ENCODE measurements at places on chromosomes 16 and 17. TPM values are rescaled to one million over a fixed set of nuclear protein-coding genes. Genes with fewer than 3 reads are reported as not detected.

- H3K4me1 ChIP-seq: no peaks in the 10 kb centered on the region
- H3K36me3 ChIP-seq: no peaks in the 10 kb centered on the region
- H3K27ac ChIP-seq: no peak overlapping the region
- no peak overlapping the region for H3K4me3 ChIP-seq
- H3K27me3 ChIP-seq: no peaks in the 10 kb centered on the region
- no peak for DNase-seq
These were observed 29.3 kb downstream of the GINS3 start for GRCh38 chr16:58421529-58421928.

GRCh38 chr16:46918905-46919792 is 35.0 kb downstream of the GPT2 start:
- H3K27ac ChIP-seq: no peak overlapping the region
- peaks cover 9% of the 10 kb centered on the region for H3K36me3 ChIP-seq
- no peak overlapping the region for H3K4me3 ChIP-seq
- no peaks in the 10 kb centered on the region for H3K4me1 ChIP-seq
- no peaks in the 10 kb centered on the region for H3K27me3 ChIP-seq

GRCh38 chr17:58323366-58324055 is 5.1 kb downstream of the TSPOAP1 start:
- no peaks in the 10 kb centered on the region for H3K27me3 ChIP-seq
- peaks cover 2% of the 10 kb centered on the region for H3K4me1 ChIP-seq
- H3K27ac ChIP-seq: peak overlapping the region; percentile 42
- no peak for DNase-seq
- peak overlapping the region; percentile 90 for H3K4me3 ChIP-seq
- no peaks in the 10 kb centered on the region for H3K36me3 ChIP-seq

DNA sequence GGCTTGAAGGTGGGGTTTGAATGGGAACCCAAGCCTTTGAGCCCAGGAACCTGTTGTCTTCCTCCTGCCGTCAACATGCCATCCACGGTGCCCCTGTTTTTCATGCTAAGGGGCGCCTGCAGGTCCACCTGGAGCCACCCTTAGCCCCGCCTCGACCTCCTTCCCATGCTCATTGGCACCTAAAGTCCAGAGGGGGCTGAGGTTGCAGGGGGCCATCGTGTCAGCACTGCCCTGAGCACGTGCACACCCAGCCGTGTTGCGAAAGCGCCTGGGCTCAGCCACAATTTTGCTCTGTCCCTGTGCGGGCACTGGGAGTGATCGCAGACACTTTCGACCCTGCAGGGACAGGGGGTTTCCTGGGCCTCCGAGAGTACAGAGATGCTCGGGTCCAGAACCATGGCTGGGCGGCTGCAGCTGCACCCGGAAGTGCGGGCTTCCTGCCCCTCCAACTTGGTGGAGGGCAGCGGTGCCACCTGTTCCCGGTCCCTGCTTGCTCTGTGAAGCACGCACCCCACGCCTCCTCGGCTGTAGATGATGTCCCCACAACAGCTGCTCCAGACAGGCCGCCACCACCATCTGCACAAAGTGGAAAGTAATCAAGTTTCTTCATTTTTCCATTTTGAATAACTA is 454.7 kb downstream of the CDH8 start:
- no peaks in the 10 kb centered on the region for H3K27me3 ChIP-seq
- H3K36me3 ChIP-seq: no peaks in the 10 kb centered on the region
- no peaks in the 10 kb centered on the region for H3K4me1 ChIP-seq
- H3K4me3 ChIP-seq: no peak overlapping the region

GRCh38 chr16:4306470-4307214 is 9.2 kb upstream of the GLIS2 start:
- H3K4me1 ChIP-seq: peaks cover 7% of the 10 kb centered on the region
- H3K27me3 ChIP-seq: no peaks in the 10 kb centered on the region
- DNase-seq: no peak
- H3K4me3 ChIP-seq: peak overlapping the region; percentile 53
- H3K27ac ChIP-seq: peak overlapping the region; percentile 85

- no peak overlapping the region for H3K27ac ChIP-seq
- no peaks in the 10 kb centered on the region for H3K4me1 ChIP-seq
- no peak overlapping the region for H3K4me3 ChIP-seq
- DNase-seq: no peak
- no peaks in the 10 kb centered on the region for H3K36me3 ChIP-seq
These were observed 3.8 kb upstream of the ANKFN1 start for GRCh38 chr17:56149266-56150036.

- H3K27me3 ChIP-seq: no peaks in the 10 kb centered on the region
- no peak for DNase-seq
- peaks cover 25% of the 10 kb centered on the region for H3K4me1 ChIP-seq
- no peaks in the 10 kb centered on the region for H3K36me3 ChIP-seq
- H3K4me3 ChIP-seq: no peak overlapping the region
These were observed 2.7 kb upstream of the CCDC57 start for GRCh38 chr17:82215095-82215971.

- DNase-seq: no peak
- peaks cover 5% of the 10 kb centered on the region for H3K4me1 ChIP-seq
- no peaks in the 10 kb centered on the region for H3K27me3 ChIP-seq
- H3K27ac ChIP-seq: no peak overlapping the region
These were observed 34.2 kb downstream of the ZNF423 start for GRCh38 chr16:49821614-49822282.

DNA sequence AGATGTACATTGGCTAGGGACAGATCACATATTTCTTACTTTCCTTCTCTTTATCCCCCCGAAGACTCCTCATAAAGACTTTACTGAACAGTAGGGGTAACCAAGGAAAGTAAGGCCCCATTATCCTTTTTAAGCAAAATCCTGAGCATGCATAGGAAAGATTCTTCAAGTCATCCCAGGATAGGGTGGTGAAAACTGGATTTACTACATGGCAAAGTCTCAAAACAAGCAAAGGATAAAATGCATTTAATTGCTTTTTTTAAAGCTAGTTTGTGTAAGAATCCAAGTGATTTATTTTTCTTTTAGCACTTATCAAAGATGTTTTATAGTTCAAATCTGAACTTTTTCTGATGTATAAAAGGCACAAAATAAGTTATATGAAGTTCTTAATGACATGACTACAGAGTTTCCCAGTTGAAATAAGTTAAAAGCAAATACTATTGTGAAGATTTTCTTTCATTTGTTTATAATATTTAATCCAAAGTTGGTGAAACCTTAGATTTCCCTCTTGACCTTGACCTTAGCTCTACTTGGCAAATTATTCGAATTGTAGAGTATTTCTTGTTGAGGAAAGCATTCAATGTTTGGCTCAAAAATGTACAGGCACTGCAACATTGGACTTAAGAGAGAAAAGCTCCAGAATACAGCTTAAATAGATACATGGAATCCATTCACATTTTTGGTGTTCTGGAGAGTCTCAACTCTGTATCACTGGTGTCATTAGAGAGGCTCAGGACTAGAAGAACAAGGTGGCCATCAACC is 104.3 kb downstream of the ABCA8 start:
- H3K27me3 ChIP-seq: no peaks in the 10 kb centered on the region
- no peaks in the 10 kb centered on the region for H3K4me1 ChIP-seq
- H3K27ac ChIP-seq: no peak overlapping the region

DNA sequence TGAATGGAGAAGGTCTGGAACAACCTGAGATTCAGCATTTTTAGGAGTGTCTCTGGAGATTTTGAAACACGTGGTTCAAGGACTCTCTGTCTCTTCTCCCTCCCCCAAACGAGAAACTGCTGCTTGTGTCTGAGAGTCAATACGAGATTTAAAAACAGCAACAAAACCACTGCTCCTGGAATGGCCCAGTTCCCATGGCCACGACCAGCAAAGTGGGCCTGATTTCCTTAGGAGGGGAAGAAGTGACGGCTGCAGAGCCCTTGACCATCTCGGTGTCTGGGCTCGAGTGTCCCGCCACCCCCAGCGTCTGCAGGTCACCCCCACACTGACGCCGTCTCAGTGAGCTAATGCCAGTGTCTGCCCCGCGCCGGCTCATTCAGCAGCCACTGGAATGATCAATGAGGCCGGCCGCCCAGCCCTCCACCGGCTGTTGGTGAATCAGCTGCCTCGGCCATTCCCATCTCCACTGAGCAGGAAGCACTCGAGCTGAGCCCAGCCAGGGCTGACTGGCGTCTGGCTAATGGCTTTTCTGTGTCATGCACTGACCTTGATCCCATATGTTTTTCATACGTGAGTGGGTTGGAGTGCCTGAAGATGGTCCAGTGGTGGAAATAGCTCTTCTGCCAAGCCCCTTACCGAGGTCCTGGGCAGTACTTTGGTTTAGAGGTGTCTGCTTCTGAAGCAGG is 151.8 kb downstream of the PITPNC1 start:
- H3K4me3 ChIP-seq: peak overlapping the region; percentile 40
- H3K4me1 ChIP-seq: no peaks in the 10 kb centered on the region
- H3K27ac ChIP-seq: peak overlapping the region; percentile 10
- H3K27me3 ChIP-seq: no peaks in the 10 kb centered on the region
- H3K36me3 ChIP-seq: no peaks in the 10 kb centered on the region

DNA sequence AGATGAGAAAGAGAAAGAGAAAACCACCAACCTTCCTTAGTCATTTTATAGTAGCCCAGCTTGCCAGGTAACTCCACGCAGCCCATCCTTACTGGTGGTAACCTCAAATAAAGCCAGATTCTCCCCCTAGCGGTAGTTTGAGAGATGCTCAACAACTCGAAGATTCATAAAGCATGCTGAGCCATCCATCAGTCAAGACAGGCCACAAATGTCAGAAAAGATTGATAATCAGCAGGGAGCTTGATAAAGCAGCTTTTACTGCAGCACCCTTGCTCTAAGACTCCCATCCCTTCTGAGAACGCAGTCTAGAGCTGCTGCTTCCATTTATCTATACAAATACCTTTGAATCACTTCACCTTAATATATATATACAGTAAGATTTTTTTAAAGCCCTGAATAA is 451.5 kb upstream of the HSBP1 start:
- no peak overlapping the region for H3K27ac ChIP-seq
- H3K4me3 ChIP-seq: no peak overlapping the region
- no peaks in the 10 kb centered on the region for H3K36me3 ChIP-seq
- DNase-seq: no peak
- H3K4me1 ChIP-seq: no peaks in the 10 kb centered on the region
- H3K27me3 ChIP-seq: no peaks in the 10 kb centered on the region

DNA sequence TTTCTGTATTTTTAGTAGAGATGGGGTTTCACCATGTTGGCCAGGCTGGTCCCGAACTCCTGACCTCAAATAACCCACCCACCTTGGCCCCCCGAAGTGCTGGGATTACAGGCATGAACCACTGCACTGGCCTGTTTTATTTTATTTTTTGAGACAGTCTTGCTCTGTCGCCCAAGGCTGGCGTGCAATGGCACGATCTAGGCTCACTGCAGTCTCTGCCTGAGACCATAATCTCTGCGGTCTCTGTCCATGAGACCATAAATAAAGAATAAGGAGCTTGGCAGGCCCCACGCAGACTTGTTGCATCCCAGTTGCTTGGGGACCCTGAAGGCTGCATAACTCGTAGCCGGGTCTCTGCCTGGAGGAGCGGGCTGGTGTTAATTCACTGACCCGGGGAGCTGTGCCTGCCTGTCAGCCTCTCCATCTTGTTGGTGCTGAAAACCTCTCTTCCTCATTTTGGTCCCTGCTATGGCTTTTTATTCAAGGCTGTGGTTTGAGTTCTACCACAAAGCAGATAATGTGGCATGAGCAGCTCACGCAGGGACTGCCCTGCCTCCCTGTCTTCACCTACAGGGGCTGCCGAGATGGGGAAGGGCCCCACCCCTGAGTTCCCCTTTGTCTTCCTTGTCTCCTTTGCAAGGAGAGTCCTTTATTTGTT is 82.1 kb downstream of the MSI2 start:
- no peak for DNase-seq
- H3K36me3 ChIP-seq: no peaks in the 10 kb centered on the region
- no peaks in the 10 kb centered on the region for H3K27me3 ChIP-seq
- no peak overlapping the region for H3K27ac ChIP-seq
- H3K4me3 ChIP-seq: no peak overlapping the region

Gene PLD6
- total RNA-seq: 0.32 TPM

Gene KRTAP1-5
- not detected for total RNA-seq

Data from ascending aorta (tissue), 2 donors.